ENCODE measurements at places on chromosomes 13 and 19.

DNA sequence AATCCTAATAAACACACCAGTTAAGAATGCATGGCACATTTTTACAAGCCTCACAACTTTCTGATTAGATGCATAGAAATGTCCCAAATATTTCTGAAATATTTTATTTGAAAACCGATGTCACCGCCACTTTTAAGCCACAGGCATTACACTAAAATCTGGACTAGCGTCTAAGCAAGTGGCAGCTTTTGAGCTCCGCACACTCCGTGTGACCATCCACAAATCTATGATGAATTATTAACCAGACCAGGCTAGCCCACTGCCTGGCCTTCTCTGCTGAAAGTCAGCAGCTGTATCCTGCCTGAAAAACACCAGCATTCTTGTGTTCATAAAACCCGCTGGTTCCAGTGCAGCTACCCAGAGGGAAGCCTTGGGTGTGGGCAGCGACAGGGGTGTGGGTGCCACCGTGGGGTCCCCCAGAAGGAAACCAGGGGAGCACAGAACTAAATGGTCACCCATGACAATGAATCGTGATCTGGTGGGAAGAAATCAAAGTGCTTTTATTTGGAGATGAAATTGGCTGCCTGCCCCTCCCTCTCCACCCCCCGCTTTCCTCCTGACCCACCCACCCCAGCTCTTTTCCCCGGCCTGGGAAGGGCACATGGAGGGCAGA lies 13.8 kb downstream of the RASA3 start:
- no peak for DNase-seq

DNA sequence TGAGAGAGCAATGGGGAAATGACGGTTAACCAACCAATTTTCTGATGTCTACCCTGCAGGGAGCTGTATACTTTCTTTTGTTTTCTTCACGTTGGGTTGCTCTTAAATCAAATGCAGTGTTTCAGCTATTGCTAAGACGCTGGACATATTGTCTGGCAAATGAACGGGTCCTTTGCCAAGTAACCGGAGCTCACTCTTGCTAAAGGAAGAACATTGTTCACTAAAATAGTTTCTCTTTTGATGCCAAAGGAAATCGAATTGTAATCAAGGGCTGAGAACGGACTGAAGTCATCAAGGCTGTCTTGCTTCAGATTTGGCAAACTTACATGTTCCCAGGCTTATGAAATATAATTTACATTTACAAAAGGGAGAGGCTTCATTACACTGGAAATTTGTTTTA lies 142.3 kb upstream of the ARGLU1 start:
- no peak for DNase-seq

DNA sequence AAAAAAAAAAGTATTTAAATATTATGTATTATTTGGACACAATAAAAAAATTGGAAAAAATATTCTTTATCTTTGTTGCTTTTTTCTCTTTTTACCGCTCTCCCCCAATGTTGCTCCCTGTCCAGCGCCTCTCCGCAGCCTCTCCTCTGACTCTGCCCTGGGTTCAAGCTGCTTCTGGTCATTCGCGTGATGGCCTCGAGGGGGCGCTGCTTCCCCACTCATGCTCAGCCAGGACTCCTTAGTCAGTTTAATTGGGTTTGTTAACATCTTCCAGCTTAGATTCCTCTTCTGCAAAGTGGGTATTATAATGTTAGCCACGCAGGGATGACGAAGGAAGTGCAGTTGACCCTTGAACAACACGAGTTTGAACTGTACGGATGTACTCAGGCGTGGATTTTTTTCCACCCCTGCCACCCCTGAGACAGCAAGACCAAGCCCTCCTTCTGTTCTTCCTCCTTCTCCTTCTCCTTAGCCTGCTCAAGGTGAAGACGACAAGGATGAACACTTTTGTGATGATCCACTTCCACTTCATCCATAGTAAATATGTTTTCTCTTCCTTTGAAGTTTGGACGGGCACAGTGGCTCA lies 4.9 kb upstream of the NWD1 start:
- DNase-seq: no peak

DNA sequence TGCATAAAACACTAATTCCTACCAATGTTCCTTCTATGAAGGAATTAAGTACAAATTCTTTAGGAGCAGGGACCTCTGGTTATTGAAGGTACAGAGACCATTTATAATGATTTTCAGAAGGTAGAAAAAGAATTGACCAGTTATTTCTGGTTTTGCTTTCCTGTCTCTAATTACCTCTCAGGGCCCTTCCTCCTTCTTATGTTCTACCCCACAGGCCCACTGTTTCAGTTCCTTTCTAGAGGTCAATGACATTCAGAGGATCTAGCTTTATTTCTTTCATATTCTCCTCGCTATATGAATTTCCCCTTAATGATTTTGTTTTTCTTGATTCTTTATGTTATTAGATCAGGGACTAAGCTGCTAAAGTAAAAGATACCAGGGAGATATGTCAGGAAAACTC lies 345.0 kb upstream of the SPRY2 start:
- DNase-seq: no peak

DNA sequence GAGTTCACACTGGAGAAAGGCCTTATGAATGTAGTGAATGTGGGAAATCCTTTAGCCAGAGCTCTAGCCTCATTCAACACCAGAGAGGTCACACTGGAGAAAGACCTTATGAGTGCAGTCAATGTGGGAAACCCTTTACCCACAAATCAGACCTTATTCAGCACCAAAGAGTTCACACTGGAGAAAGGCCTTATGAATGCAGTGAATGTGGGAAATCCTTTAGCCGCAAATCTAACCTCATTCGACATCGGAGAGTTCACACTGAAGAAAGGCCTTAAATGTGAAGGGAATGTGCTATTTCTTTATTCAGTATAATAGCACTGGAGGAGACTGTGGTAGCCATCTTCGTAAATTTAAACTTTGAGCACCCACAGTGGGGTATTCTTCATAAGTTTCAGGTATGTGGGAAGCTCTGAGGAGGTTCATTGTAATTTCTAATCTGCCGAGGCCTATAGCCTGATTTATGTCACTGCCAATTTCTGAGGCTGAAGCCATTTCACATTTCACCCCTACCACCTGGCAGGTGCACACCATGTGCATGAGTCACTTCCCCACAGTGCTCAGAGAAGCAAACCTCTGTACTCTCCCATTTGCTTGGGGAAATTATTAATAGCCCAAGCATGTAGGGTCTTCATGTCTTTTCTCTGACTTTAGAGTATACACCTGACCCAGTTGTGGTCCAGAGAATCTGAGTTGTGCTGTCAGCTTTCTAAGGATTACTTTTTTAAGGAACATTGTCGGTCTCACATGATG lies 6.4 kb downstream of the ZNF551 start:
- DNase-seq: no peak

- no peak for DNase-seq
Measured at GRCh38 chr19:13700621-13701020, 63.7 kb upstream of the MRI1 start.

DNA sequence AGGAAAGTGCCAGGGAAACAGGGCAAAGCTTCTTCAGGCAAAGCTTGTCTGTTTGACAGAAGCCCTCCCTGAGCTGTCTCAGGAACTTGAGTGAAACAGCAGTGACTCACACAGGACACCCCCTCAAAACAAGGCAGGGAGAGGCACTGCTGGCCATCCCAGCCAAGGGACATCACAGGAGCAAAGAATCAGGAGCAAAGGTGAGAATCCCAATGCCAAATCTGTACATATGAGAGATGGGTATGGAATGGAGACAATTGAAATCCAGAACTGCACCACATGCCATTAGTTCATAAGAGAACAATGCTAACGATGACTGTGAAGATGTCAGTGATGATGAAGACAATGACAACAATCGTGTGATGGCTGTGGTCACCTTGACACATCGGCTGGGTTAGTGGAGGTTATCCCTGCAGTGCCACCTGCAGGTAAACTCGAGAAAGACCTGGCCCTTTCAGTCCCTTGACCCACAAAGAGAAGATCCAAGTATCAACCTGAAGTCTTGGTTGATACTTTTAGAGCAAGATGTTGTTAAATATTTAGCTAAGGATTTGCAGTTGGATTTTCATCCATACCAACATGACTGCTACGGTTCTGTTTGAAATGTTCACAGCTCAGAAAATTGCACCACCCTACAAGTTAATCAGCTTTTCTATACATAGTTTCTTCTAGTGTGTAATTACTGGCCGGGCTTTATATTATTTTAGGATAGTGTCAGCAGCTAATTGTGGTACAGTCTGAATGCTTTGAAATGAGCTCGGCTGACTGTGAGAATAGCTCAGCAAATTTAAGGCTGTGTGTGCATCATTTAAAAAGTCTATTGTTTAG lies 42.0 kb upstream of the IPO5 start:
- no peak for DNase-seq

GRCh38 chr19:40716031-40716481 lies 630 bp downstream of the COQ8B start:
- no peak for DNase-seq

DNA sequence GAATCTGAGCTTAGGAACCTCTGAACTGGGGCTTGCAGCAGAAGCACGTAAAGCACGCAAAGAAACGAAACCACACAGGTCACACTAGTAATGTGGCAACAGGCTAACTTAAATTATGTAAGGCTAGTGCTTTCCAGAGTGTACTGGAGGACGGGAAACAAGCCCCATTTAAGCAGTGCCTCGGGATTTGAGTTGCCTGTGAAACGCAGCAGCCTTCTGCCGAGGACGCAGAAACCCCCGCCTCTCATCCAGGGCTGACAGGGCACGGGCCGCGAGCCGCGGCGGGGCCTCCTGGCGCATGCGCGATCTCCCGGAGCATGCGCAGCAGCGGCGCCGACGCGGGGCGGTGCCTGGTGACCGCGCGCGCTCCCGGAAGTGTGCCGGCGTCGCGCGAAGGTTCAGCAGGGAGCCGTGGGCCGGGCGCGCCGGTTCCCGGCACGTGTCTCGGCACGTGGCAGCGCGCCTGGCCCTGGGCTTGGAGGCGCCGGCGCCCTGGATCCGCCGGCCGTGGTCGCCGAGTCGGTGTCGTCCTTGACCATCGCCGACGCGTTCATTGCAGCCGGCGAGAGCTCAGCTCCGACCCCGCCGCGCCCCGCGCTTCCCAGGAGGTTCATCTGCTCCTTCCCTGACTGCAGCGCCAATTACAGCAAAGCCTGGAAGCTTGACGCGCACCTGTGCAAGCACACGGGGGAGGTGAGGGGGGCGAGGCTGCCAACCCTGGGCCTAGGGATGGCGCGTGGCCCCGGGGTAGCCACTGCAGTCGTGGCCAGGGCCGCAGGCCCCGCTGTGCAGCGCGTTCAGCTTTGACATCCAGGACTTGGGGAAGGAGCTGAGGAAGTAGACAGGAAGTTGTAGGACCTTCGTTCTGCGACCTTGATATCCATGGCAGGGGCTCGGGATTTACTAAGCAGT lies at the start of gene GTF3A:
TSS of gene GTF3A (plus strand) at position 374 of the 912 bp plus-strand sequence.
- DNase-seq: peak; percentile 38

DNA sequence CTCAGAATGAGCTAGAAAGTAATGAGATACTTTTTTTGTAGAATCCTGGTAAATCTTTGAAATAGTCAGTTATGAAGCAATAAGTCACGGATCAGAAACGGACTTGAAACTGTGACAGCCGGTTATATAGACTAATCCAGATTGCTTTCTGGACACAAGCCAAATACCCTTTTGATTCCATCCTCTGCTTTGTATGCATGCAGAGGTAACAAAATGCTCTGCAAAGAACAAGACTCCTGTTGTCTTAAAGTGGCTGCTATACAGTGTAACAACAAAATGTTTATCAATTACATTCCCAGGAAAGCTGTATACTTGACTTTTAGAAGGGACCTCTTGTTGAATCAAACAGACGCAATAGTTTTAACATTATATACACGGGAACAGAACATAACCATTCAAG lies 66.5 kb upstream of the STARD13 start:
- no peak for DNase-seq

- DNase-seq: no peak
Measured at GRCh38 chr19:45827459-45828093, 12.5 kb upstream of the RSPH6A start.

DNA sequence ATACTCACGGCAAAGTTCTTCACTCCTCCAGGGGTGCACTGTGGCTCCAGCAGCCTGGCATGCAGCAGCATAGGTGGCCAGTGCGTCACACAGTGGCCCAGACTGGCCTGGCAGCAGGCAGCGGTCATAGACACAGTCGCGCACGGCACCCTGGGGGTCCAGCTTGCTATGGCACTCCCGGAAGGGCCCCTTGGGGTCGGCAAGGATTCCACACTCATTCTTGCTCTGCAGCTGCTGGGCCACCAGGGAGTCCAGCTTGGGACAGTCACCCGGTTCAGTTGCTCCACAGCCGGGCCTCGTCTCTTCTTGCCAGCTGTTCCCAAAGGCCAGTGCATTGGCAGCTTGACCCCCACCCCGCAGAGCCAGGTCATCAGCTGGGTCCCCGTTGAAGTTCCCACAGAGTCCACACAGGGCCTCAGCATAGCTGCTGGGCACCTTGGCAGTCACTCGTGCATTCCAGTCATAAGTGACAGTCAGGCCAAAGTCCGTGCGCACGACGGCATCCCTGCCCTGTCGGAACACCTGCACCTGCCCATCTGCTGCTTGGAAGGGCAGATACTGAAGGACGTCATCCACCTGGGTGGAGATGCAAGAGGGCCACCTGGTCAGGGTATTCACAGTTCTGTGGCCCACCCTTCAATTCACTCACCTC lies 20.6 kb downstream of the FCGBP start:
- DNase-seq: no peak

- no peak for DNase-seq
Measured at GRCh38 chr13:110593430-110594130, 21.8 kb upstream of the NAXD start.

DNA sequence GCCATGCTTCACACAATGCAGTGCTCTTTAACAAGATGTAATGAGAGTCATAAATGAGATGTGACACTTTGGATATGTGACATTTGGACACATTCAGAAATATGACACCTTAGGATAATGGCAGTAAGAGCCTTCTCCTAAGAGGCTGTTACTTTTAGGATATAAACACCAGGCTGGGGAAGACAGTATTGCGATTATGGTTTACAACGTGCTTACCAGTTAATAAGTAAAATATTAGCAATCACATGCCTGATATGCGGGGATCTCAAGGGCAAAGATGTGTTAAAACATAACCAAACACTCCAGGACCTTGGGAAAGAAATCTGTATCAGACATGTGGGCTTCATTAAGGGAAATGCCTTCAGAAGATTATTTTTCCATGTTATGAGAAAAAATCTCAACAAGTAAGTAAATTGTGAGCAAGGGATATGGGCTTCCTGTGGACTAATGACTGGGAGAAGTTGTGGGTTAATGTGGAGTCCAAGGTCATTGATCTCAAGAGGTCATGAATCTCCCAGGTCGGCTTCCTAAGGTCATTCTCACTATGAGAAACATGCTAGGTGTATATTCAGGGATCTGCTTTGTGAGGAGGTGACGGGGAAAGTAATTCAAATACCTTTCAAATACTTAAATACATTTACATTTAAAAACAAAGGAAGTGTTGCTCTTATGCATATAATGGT lies 105.3 kb downstream of the STARD13 start:
- no peak for DNase-seq

Measured in cortex of kidney (tissue), 1 donor.